ENCODE measurements at places on chromosomes 7 and 10.

DNA sequence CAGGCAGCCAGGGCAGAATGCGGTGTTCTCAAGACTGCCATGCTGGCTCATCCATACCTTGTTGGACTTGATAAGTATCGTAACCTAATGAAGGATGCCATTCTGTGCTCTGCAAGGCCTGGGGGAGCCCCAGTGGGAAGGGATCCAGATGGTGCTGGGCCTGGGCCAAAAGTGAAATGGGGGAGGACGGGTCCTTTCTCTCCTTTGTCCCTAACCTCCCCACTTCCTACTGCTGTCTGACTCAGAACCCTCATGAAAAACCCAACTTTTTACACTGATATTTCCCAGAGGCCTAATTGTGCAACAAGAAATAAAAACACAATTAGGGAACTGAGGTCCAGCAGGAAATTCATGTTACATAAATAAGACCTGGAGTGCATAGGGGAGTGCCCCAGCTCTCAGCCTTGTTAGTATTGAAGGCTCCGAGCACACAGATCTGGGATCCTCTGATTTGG, 193.7 kb upstream of the SVIL start:
- no peak for DNase-seq

- no peak for DNase-seq
Measured at GRCh38 chr7:96004578-96004977, 232.2 kb downstream of the DYNC1I1 start.

GRCh38 chr7:193481-194251, 1.3 kb downstream of the FAM20C start:
- DNase-seq = no peak

- no peak for DNase-seq
Measured at GRCh38 chr10:72712136-72712535, 20.2 kb downstream of the MCU start.

DNA sequence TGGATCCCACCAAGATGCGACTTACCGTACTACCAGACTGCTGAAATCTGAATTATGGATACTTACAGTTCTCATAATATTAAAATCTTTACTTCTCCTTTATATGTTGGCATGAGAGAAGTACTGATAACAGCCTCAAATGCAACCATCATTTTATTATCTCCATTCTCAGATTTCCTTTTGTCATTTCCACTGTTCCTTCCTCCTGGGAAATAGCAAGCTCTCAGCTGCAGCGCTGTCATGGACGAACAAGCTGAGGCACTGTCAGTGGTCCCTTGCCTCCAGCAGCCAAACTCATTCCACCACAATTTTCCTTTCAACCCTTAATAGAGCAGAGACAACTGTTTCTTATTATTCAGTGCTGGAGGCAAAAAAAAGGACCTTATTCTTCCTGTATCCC, 478.4 kb downstream of the ARL4A start:
- no peak for DNase-seq

- no peak for DNase-seq
Measured at GRCh38 chr7:123114288-123114687, 85.5 kb downstream of the SLC13A1 start.

DNA sequence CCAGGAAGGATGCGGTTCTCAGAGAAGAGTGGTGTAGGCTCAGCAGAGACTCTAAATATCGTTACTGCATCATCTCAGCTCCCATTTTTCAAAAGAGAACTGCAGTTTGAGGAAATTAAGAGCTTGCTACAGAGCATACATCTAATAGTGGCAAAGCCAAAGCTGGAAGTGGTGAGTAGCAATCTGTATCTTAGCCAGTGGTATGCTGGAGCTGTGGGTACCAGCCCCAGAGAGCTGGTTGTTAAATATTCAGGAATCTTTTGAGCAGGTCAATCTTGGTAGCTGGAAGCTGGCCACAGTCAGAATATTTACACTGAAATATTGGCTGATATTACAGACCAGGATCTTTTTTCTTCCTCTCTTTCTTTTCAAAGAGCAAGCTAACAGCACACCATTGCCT, 88.4 kb upstream of the STEAP1B start:
- no peak for DNase-seq

GRCh38 chr7:76020031-76020714, 25.8 kb upstream of the TMEM120A start:
- peak; percentile 57 for DNase-seq

Measured in activated T-cell treated with anti-CD3 and anti-CD28 coated beads for 24 hours (primary cell).